ENCODE measurements at places on chromosomes 11 and 22. TPM values are rescaled to one million over a fixed set of nuclear protein-coding genes. Genes with fewer than 3 reads are reported as not detected.

GRCh38 chr22:20243537-20244249 lies 24.4 kb downstream of the RTN4R start:
- peak; percentile 75 for DNase-seq

DNA sequence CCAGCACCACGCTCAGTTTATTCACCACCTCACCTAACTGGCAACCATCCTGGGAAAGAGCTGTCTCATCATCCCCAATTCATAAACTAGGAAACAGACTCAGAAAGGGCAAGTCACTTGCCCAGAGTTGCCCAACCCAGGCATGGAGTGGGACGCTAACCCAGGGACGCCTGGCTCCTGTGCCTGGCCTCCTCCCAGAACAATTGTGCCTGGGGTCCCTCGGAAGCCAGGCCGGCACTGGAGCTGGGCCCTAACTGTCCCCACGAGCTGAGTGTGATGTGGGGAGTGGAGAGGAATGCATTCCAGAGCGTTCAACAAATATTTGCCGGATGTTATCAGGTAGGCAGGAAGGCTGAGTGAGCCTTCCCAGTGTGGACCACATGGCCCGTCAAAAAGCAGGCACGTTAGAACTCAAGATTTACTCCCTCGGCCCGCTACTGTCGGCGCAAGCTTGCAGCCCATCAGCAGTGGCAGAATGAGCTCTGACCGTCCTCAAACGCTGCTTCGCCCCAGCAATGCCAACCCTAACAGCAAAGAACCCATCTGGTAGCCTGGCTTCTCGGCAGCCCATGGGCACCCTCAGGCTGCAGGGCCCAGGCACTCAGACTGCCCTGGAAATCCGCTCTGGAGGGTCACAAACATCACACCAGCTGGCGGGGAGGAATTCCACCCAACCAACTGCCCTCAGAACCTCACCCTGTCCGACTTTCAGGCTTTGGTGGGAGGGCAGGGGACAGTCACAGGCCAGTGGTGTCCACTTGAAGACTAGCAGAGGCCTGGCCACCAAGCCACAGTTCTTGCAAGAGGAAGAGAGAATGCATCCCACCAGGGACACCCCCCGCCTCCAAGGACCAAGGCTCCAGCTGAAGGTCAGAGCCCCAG lies 35.6 kb downstream of the MYH9 start:
- DNase-seq: no peak

The KCNJ1 gene
- total RNA-seq: 0.25 TPM

- peak; percentile 93 for DNase-seq
Measured at GRCh38 chr11:123628936-123629683, 25.3 kb downstream of the SCN3B start.

- DNase-seq: peak; percentile 32
Measured at GRCh38 chr22:23237201-23237798, 57.0 kb downstream of the BCR start.

The ENTHD1 gene
- not detected for total RNA-seq

DNA sequence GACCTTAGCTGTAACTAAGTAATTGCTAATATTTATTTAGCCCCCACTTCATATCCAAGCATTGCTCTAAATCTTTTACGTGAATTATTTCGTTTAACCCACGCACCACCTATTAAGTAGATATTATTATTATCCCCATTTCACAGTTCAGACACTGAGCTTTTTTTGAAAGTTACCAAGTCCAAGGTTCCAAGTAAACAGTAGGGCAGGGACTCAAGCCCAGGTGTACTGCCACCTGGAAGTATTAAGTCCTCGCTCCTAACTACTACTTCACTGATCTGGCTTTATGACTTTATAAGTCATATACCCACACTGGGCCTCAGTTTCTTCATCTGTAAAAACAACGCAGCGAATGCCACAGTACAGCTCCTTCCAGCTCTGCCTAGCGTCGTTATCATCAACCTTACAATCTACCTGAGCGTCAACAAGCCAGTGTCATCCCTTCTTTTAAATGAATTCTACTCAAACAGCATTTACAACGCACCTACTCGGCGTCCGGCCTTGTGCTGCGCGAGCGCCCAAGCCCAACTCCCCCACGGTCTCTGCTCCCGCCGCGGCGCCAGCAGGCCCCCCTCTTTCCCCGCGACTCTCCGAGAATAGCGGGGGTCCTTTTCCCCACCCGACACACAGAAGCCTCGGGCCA lies 624 bp downstream of the TMEM41B start:
- DNase-seq: peak; percentile 11

The CDC42BPG gene
- 0.08 TPM for total RNA-seq

- no peak for DNase-seq
Measured at GRCh38 chr11:74169738-74170458, 904 bp downstream of the C2CD3 start.

GRCh38 chr11:30451167-30451566 lies 128.3 kb downstream of the ARL14EP start:
- no peak for DNase-seq

DNA sequence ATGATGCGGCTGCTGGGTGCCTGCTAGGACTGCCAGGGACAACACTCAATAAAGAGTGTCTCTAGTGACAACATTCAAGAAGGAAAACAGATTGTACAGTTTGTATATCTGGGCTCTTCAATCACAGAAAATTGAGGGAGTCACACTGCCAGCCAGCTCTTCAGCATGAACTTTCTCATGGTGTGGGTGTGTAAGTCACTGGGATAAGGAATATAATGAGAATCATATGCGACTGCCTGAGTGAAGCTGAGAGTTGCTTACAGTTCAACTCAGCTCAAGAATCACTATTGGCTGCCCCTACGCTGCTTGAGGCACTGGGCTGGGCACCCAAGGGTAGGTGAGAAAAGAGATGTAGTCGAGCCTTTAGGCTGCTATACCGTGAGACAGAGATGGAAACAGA lies 328.1 kb upstream of the PITPNB start:
- peak; percentile 49 for DNase-seq

The CYP2D6 gene
- total RNA-seq: not detected

DNA sequence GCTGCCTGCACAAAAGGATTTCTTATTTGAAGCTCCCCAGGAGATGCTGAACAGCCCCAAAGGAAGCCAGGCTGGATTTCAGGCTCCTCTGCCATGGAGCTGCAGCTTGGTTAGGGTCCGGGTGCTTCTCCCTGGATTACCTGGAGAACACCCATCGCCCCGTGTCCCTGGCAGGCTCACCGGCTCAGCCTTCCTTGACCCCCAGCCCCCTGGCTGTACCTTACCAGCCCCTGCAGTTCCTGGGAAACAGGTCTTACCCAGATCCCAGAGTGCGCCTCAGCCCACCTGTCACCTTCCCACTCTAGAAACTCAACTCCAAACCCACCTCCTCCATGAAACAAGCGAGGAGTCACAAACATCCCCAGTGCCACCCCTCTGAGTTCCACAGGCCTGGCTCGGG lies 45.3 kb upstream of the CD5 start:
- DNase-seq: no peak

DNA sequence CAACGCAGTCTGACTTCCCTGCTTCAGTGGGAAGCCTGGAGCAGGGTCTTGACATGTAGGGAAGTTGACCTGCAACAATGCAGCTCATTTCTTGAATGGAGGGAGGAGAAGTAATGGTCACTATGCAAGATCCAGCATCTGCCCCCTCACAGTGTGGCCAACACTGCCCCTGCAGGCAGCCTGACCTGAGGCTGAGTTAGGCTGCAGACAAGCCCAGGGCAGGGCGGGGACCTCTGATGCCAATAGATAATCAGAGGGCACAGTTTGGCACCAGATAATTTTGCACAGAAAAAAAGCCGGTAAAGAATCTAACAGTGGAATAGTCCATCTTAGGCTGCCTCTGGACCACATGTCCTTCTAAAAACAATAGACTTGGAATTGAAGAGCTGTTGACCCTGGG lies 182.3 kb downstream of the DSCAML1 start:
- no peak for DNase-seq

- DNase-seq: peak; percentile 22
Measured at GRCh38 chr11:94314064-94314463, 9.7 kb downstream of the IZUMO1R start.

The SERPING1 gene
- total RNA-seq: 77.0 TPM

GRCh38 chr11:93984196-93984567 lies 37.0 kb upstream of the HEPHL1 start:
- DNase-seq: peak; percentile 74
